GM23338 (cell line): ENCODE measurements at places on chromosomes 7 and 10. TPM values are rescaled to one million over a fixed set of nuclear protein-coding genes. Genes with fewer than 3 reads are reported as not detected.
A peak's percentile ranks its signal among the peaks of the same experiment; 100 is the strongest.

HOXA4 gene
- total RNA-seq = not detected in 2 replicates

CD36 gene
- total RNA-seq = 1.7 and 1.8 TPM in 2 replicates

CTTNBP2 gene
- 22.7 and 26.8 TPM in 2 replicates for total RNA-seq

PSPH gene
- total RNA-seq = 143 and 149 TPM in 2 replicates

- H3K4me1 ChIP-seq = peaks cover 7% of the 10 kb centered on the region; the same call in 1 of the 2 replicates
- H3K27me3 ChIP-seq = no peaks in the 10 kb centered on the region
- no peak overlapping the region for H3K27ac ChIP-seq
Observed at GRCh38 chr7:38746438-38746837, 115.3 kb upstream of the AMPH start.

- H3K27me3 ChIP-seq = no peaks in the 10 kb centered on the region
- no peak overlapping the region for H3K4me3 ChIP-seq
- H3K4me1 ChIP-seq = peaks cover 23% of the 10 kb centered on the region
- H3K27ac ChIP-seq = peak overlapping the region; percentile 81; the same call in 1 of the 2 replicates
- 0 out of 2 replicates have a peak, but pooled peaks cover 11% of the 10 kb centered on the region for H3K36me3 ChIP-seq
Observed at GRCh38 chr7:128795129-128795528, 3.4 kb downstream of the CCDC136 start.

DNA sequence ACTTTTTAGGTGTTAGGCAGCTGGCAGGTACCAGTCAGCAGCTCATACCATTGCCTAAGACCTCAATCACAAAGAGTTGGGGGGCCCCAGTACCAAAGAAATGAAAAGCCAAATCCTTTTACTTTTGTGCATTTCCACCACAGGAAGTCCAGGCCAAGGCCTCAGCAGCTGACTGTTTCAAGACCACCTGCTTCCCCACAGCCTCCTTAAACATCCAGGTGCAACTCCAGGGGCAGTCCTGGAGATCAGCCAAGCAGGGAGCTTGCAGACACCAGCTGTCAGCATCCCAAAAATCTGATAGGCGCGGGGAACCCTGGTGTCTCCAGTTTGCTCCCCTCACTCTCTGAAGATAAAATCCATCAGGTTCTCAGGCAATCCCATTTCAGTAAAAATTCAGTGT lies 91.5 kb upstream of the EFCAB10 start:
- no peak overlapping the region for H3K4me3 ChIP-seq
- no peaks in the 10 kb centered on the region for H3K27me3 ChIP-seq
- no peaks in the 10 kb centered on the region for H3K36me3 ChIP-seq
- DNase-seq = no peak
- H3K4me1 ChIP-seq = peaks cover 34% of the 10 kb centered on the region

DNA sequence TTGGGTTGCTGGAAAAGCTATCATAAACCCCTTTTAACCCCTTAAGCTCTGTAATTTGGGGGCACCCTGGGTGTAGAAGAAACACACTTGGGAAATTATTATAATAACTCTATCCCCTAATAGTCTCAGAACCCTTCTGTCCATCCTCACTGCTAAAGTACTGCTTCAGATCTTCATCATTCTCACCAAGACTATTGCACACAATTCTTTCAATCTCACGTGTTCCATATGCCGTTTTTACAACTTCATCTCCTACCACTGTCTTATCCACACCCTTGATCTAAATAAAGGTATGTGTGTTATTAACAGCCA lies 15.8 kb downstream of the ANKRD22 start:
- H3K27me3 ChIP-seq = no peaks in the 10 kb centered on the region
- no peak for DNase-seq
- no peaks in the 10 kb centered on the region for H3K36me3 ChIP-seq

GRCh38 chr7:80950550-80950967 lies 31.7 kb upstream of the SEMA3C start:
- H3K27ac ChIP-seq = no peak overlapping the region
- no peaks in the 10 kb centered on the region for H3K36me3 ChIP-seq
- no peak overlapping the region for H3K4me3 ChIP-seq
- no peaks in the 10 kb centered on the region for H3K27me3 ChIP-seq
- no peak for DNase-seq

- no peaks in the 10 kb centered on the region for H3K27me3 ChIP-seq
- no peaks in the 10 kb centered on the region for H3K36me3 ChIP-seq
- peaks cover 19% of the 10 kb centered on the region for H3K4me1 ChIP-seq
- no peak for DNase-seq
- no peak overlapping the region for H3K27ac ChIP-seq
Observed at GRCh38 chr7:35753761-35754603, 46.9 kb upstream of the SEPTIN7 start.

DNA sequence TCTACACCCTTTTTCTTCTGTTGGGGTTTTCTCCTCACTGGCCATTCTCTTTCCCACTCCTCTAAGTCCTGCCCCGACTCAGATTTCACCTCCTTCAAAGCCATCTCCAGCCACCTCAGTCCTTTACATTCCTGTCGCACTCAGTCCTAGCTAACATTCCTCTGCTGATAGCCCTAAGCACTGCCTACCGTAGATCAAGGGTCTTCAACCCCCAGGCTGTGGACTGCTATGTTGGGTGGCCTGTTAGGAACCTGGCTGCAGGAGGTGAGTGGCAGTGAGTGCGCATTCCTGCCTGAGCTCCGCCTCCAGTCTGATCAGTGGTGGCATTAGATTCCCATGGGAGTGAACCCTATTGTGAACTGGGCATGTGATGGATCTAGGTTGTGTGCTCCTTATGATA lies 11.2 kb downstream of the PFKFB3 start:
- H3K4me1 ChIP-seq = peaks cover 4% of the 10 kb centered on the region
- H3K36me3 ChIP-seq = peaks cover 22% of the 10 kb centered on the region
- no peaks in the 10 kb centered on the region for H3K27me3 ChIP-seq
- no peak overlapping the region for H3K4me3 ChIP-seq
- no peak overlapping the region for H3K27ac ChIP-seq

- H3K36me3 ChIP-seq = peaks cover 4% of the 10 kb centered on the region; the same call in 1 of the 2 replicates
- no peak for DNase-seq
- H3K4me3 ChIP-seq = no peak overlapping the region
- H3K27me3 ChIP-seq = no peaks in the 10 kb centered on the region
Observed at GRCh38 chr7:28533267-28533666, 120.9 kb downstream of the CREB5 start.

DNA sequence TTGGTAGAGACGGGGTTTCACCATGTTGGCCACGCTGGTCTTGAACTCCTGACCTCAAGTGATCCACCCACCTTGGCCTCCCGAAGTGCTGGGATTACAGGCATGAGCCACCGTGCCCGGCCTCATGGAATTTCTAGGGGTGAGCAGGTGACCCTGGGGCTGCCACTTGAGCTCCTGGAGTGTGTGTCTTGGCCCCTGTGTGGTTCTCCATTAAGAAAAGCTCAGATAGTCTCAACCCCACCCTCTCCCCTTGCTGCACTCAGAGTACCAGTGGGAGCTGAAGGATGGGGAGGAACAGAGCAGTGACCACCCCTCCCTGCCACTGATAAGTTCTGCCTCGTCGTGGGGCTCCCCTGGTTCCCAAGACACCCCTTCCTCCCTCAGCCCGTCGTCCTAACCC lies 45.3 kb downstream of the RCC1L start:
- no peak overlapping the region for H3K27ac ChIP-seq
- H3K36me3 ChIP-seq = no peaks in the 10 kb centered on the region
- H3K27me3 ChIP-seq = no peaks in the 10 kb centered on the region
- H3K4me3 ChIP-seq = no peak overlapping the region
- no peaks in the 10 kb centered on the region for H3K4me1 ChIP-seq

- H3K4me3 ChIP-seq = no peak overlapping the region
- H3K4me1 ChIP-seq = no peaks in the 10 kb centered on the region
- H3K36me3 ChIP-seq = no peaks in the 10 kb centered on the region
- no peaks in the 10 kb centered on the region for H3K27me3 ChIP-seq
- no peak overlapping the region for H3K27ac ChIP-seq
Observed at GRCh38 chr7:155058896-155059295, 11.2 kb upstream of the HTR5A start.
